ENCODE measurements at places on chromosomes 3 and 15.

- DNase-seq, result no peak
Measured at GRCh38 chr3:14241716-14242115, 63.1 kb downstream of the LSM3 start.

DNA sequence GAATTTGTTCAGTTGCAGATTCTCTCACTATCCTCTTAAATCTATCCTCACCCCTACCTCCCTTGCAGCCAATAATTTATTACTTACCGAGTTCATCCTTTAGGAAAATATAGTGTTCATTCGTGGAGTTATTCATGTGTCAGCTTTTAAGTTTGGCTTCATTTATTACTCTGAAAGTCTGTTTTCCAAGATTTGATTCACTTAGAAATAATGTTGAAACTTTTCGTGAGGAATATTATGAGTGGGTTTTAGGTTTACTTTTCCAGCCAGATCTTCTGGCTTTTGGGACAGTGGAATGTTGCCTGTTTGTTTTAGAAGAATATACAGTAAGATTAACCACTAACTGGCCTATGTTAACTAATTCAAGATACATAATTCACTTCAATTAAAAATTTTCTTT is 161.0 kb upstream of the CGNL1 start:
- DNase-seq, result no peak

GRCh38 chr15:28933710-28934445 is 48.1 kb downstream of the APBA2 start:
- peak; percentile 63 for DNase-seq

GRCh38 chr15:40334941-40335795 is 5.6 kb downstream of the CCDC9B start:
- peak; percentile 79 for DNase-seq

GRCh38 chr3:167733961-167734497 is 663 bp downstream of the PDCD10 start:
- DNase-seq, result no peak

- DNase-seq, result no peak
Measured at GRCh38 chr15:50098545-50098944, 20.5 kb downstream of the ATP8B4 start.

GRCh38 chr3:130569461-130570365 is 52.7 kb downstream of the COL6A6 start:
- no peak for DNase-seq

DNA sequence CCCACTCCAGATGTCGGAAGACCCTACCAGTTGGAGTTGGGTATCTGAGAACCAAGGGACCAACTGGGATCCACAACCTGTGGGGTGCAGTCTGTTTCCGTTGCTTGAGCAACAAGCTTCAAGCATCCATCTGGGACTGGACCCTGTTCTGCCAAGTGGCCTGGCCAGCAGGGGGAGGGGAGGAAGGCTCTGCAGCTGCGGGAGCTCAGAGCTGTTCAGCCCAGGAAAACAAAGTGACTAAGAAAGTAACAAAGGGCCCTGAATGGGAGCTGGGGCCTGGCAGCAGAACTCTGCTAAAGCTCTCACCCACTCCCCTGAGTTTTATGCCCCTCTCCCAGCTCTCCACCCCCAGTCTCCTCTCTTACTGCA is 2.7 kb downstream of the TYRO3 start:
- DNase-seq, result no peak

- DNase-seq, result peak; percentile 95
Measured at GRCh38 chr3:59049671-59050331, at the start of gene CFAP20DC. Gene CFAP20DC, minus strand, starts transcription at chr3:59050025. Its CDS starts 394 bp downstream, at chr3:59049631.

DNA sequence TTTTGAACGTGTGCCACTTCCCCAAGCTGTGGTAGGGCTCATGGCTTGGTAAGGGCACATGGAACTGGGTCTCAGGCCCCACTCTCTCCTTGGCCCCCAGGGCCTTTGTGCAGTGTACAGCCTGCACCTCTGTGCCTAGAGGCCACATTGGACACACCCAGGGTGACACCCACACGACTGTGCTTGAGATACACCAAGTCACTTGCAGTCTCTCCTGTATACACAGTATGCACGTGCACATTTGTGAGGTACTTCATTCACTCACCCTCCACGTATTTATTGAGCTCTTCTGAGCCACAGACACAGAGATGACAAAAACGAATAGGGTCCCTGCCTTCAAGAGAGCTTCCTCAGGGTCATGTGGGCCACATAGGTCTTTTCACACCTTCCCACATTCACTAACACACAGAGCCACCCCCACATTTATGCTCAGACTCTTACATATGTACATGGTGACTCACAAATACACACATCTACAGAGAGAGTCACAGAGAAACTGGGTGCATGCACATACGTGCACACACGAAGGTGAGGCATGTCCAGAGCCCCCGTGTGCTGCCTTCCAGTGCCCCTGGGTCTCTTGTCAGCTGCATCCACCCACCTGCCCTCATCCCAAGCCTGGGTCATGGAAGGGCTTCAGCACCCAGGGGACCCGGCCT is 9.8 kb upstream of the TMEM115 start:
- DNase-seq, result no peak

DNA sequence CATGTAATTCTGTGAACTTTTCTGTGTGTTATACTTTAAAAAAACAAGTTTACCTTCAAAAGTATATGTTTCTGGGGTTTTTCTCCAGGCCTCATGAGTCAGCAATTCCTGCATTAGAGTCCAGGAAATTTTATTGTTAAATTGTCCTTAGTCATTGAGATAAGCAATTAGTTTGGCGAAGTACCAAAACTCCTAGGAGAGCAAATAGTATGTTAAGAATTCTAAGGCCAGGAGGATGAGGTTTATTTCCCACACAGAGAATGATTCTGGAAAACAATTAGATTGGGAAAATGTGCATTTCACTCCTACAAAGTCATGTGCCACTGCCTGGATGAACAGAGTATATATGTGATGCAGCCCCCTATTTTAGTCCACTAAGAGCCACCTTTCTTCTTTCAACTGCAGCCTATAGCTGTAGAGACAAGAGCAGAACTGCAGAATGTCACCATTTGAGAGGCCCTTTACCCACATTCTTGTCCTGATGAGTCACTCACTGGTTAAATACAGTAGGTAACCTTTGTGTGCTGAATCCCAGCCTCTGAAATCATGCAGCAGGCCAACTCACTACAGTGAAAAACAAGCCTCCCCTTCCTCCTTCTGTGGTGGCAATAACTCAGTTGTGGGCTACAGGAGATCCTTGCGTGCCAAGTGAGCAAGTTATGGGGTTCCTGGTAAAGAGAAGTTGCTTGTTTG is 452.8 kb upstream of the THBS1 start:
- no peak for DNase-seq

DNA sequence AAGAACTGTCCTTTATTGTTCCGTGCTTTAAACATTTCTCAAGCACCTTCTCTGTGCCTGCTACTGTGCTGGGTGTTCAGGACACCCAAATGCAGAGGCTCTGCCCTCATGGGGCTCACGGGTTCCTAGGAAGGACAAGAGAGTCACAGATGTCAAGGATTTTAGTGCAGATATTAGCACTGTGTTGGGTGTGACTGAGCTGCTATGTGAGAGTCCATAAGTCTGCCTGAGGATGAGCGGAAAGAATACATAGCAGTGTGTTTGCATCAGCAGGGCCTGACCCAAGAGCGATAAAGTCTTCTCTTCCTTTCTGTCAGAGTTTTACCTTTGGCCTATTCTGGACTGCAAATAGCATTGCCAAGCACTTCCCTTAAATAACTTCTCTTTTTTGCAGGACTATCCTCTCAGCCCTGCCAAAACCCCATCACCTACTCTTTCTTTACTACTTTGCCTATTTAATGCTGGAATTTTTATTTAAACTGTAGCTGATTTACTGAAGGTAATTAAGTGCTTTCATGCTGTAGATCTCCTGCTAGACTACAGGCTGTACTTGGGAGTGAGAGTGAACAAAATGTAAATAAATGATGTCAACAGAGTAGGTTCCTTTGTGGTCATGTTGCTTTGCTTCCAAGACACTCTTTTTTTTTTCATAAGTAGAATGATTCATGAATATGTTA is 459.4 kb upstream of the TPRG1 start:
- DNase-seq, result no peak

DNA sequence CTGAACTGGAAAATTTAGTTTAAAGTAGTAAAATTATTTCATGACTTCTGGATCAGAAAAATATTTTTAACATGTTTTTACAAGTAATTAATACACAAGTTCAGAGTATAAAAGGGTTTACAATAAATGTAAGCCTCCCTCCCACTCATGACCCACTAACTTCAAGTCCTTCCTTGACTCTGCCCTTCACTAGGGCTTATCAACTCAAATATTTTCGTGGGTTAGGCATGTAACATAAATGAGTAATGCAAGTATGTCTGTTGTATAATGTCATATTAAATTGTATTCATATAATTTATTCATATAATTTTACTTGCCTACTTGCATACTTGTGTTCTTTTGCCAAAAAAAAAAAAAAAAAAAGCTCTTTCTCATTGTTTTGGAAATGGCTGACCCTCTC is 3.4 kb upstream of the OPA1 start:
- DNase-seq, result no peak

DNA sequence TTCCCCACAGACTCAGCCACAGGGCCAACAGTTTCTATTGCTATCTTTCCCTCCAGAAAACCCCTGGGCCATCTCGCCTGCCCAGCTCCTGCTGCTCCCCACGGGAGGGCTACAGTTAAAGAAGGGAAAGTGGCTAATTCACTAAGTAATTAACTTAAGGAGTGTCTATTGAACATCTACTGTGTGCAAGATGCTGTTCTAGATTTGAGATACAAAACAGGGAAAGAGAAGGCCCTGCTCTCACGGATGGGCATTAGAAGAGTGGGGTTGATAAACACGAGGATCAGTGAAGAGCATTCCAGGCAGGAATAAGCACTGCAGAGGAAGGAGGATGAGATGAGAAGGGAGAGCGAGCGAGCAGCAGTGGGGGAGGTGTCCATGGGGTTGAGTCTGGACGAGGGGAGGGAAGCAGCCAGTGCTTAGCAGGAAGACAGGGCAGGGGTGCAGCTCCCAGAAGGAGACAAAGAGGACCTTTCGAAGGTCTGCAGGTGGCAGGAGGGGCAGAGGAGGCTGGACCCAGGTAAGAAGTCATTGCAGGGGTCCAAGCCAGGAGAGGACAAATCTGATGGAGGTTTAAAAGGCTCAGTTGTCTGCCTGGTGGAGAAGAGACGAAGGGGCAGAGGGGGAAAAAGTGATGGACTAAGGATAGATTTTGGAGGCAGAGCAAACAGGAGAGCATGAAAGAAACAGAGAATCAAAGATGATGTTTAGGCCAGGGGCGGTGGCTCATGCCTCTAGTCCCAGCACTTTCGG is 64.7 kb downstream of the KLF15 start:
- DNase-seq, result peak; percentile 61

DNA sequence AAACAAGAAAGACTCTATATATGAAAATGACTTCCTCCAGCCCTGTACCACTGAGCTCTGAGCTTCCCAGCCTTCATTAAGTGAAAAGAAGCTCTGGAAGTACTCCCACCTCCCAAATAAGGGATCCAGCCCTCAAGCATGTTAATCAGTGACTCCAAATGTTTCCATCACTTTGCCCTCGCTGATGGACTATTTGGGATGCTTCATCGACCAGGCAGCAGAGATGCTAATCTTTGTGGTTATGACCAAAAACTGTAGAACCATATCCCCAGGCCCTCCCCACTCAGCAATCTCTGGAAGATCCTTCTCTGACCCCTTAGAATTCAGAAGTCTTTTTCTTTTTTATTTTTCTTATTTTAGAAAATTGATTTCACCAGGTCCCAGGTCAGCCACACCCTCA is 2.3 kb upstream of the CTDSPL start:
- DNase-seq, result no peak

DNA sequence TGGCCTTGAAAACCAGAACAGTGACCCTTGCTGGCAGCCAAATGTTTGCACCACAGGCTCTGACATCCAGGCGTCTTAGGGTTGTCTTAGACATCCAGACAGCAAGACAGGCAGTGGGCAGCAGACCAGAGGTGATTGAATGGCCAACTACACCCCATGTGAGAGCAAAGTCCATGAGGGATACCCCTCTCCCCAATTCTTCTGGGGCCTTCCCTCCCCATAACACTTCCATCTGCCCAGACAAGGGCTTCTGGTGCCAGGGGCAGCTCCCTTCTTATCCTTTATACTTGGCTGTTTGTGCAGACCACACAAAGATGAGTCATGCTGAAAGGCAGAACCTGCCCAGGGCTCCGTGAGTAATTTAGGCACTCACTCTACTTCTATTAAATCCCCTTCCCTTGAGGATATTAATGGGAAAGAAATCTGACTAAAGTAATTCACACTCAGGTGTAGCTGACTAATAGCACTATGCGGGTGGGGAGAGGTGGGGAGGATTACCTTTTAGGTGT is 257.9 kb downstream of the UACA start:
- no peak for DNase-seq

DNA sequence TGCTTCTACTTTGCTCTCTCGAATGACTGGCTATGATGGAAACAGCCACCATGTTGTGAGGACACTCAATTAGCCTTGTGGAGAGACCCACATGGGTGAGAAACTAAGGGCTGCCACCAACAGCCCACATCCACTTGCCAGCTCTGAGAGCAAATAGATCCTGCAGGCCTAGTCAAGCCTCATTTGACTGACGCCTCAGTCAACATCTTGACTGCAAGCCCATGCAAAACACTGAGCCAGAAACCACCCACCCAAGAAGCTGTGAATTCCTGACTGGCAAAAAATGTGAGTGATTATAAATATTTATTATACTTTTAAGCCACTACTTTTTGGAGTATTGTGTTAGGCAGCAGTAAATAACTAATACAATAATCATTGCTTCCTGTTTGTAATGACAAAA is 58.4 kb downstream of the NOX5 start:
- no peak for DNase-seq

DNA sequence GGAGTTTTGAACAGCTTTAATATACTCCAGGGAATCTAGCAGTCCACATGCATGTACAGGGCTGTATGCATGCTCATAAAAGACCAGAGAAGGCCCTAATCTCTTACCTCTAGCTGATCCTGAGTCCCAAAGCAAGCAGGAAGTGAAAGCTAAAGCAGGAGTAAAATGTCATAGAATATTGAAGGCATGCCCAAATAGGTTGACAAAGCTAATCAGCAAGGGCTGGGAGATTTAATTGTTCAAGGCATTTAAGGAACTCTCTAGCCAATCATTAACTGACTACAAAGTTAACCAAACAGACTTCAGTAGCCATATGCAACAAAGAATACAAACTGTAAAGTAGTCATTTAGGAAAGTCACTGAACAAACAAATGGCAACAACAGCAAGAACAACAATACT is 85.8 kb upstream of the KBTBD8 start:
- no peak for DNase-seq

DNA sequence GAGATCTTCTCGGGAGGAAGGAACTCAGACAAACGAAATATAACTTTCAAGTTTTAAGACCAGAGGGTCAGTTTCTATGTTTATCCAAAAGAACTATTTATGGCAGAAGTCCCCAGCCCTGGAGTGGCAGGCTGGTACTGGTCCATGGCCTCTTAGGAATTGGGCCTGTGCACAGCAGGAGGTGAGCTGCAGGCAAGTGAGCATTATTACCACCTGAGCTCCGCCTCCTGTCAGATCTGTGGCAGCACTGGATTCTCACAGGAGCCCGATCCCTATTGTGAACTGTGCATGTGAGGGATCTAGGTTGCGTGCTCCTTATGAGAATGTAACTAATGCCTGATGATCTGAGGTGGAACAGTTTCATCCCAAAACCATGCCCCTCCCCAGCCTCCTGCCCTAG is 14.3 kb upstream of the HPS3 start:
- no peak for DNase-seq

- DNase-seq, result no peak
Measured at GRCh38 chr3:133301731-133302130, 98.1 kb upstream of the BFSP2 start.

GRCh38 chr3:10786640-10787039 is 29.4 kb upstream of the SLC6A11 start:
- no peak for DNase-seq

Measured in aorta (tissue), 5 donors.